ENCODE measurements at places on chromosomes 2 and 18. TPM values are rescaled to one million over a fixed set of nuclear protein-coding genes. Genes with fewer than 3 reads are reported as not detected.

Gene OSBPL6
- 22.3 TPM for total RNA-seq

Gene ZAP70
- 1.1 TPM for total RNA-seq

Gene CNGA3
- 4.4 TPM for total RNA-seq

Gene AP1S3
- total RNA-seq, result 2.7 TPM

Gene CPLX4
- not detected for total RNA-seq

Gene MOGAT1
- not detected for total RNA-seq

Gene PPP1R7
- 38.5 TPM for total RNA-seq

Gene EPAS1
- 6.1 TPM for total RNA-seq

Gene FSIP2
- total RNA-seq, result 8.6 TPM

Gene CFAP65
- total RNA-seq, result 0.16 TPM

Gene SERPINB4
- not detected for total RNA-seq

Gene ESCO1
- total RNA-seq, result 42.6 TPM

Gene ANKRD30B
- total RNA-seq, result 0.16 TPM

Gene DNAH6
- total RNA-seq, result 6.6 TPM

Gene FTCDNL1
- 3.3 TPM for total RNA-seq

Gene TGFA
- 14.2 TPM for total RNA-seq

Gene WDFY1
- 67.8 TPM for total RNA-seq

Gene UGT1A5
- not detected for total RNA-seq

Gene PTRHD1
- 31.5 TPM for total RNA-seq
